ENCODE measurements at places on chromosomes 12 and 14. TPM values are rescaled to one million over a fixed set of nuclear protein-coding genes. Genes with fewer than 3 reads are reported as not detected.

Gene NEMF
- total RNA-seq, result 52.8 TPM

Gene LARP4
- total RNA-seq, result 53.3 TPM

DNA sequence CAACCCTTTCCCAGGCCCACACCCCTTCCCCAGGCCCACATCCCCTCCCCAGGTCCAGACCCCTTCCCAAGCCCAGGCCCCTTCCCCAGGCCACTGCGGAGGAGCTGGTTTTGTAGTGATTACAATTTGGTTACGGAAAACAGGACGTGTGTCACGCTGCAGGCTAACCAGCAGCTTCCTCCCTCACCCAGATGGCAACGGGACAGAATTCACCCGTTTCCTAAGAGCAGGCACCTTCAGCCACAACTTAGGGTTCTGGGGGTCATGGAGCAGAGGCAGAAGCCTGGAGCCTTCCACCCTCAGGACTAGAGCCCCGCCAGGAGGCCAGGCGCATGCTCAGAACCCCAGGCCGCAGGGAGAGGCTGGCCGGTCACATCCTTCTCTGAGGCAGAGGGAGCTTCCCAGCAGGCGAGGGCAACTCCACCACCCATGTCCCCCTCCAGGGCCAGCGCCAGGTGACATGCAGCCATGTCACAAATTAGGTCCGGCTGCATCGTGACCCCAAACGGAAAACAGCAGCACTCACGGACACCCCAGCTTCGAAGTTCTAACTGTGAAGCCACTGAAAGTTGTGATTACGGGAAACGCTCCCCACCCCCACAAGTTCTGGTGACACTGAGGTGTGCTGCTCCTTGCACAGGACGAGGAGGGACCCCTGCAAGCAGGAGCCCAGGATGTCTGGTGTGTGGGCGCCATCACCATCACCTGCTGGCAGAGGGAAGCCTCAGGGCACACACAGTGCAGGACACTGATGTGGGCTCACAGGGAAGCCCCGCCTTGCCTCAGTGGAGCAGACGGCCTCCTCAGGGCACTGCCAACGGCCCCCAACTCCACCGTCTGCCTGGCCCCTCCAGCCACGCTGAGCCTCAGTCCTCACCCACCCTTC, 7.7 kb downstream of the BRF1 start:
- DNase-seq, result no peak
- no peaks in the 10 kb centered on the region for H3K4me1 ChIP-seq
- H3K36me3 ChIP-seq, result no peaks in the 10 kb centered on the region
- no peaks in the 10 kb centered on the region for H3K27me3 ChIP-seq
- no peak overlapping the region for H3K27ac ChIP-seq

DNA sequence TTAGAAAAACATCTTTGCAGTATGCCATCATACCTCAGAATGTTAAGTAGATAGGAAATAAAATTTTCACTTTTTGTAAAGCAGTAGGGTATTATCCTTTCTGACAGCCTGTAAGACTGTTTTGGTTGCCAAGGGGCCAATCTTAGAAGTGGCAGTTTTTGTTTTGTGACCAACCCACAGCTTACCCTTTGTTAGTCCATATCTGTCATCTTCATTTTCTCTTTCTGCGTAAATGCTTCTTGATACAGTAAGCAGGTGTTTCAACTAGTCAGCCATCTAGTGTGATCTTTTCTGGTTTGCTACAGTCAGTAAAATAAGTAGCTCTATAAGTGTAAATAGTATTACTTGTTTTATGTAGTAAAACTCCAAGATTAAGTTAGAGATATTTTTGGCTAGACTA, 8.8 kb downstream of the PPM1A start:
- DNase-seq, result no peak
- H3K27me3 ChIP-seq, result no peaks in the 10 kb centered on the region
- no peaks in the 10 kb centered on the region for H3K4me1 ChIP-seq
- H3K27ac ChIP-seq, result no peak overlapping the region
- H3K4me3 ChIP-seq, result no peak overlapping the region

- no peaks in the 10 kb centered on the region for H3K27me3 ChIP-seq
- H3K27ac ChIP-seq, result no peak overlapping the region
- no peak overlapping the region for H3K4me3 ChIP-seq
- H3K36me3 ChIP-seq, result no peaks in the 10 kb centered on the region
- no peak for DNase-seq
Measured at GRCh38 chr14:71169861-71170260, 262.6 kb downstream of the PCNX1 start.

GRCh38 chr12:25121916-25122315, 73.0 kb downstream of the DNAI7 start:
- no peak overlapping the region for H3K27ac ChIP-seq
- no peaks in the 10 kb centered on the region for H3K4me1 ChIP-seq
- DNase-seq, result no peak
- no peaks in the 10 kb centered on the region for H3K27me3 ChIP-seq
- no peaks in the 10 kb centered on the region for H3K36me3 ChIP-seq
- no peak overlapping the region for H3K4me3 ChIP-seq

DNA sequence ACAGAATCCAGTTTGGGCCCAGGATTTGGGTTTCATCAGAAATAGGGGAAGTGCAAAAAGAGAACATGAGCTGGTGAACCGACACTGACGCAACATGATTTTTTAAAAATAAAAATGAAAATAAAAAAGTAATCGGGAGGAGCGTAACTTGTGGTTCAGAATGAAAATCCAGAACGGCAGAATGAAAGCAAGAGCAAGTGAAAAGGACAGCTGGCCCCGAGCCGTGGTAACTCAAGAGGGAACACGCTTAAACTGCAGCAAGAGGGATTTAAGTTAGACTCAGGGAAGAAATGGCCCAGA, 1.6 kb downstream of the SLC6A12 start:
- H3K4me3 ChIP-seq, result no peak overlapping the region
- no peaks in the 10 kb centered on the region for H3K36me3 ChIP-seq
- H3K27me3 ChIP-seq, result peaks cover 5% of the 10 kb centered on the region
- H3K27ac ChIP-seq, result no peak overlapping the region
- H3K4me1 ChIP-seq, result no peaks in the 10 kb centered on the region

DNA sequence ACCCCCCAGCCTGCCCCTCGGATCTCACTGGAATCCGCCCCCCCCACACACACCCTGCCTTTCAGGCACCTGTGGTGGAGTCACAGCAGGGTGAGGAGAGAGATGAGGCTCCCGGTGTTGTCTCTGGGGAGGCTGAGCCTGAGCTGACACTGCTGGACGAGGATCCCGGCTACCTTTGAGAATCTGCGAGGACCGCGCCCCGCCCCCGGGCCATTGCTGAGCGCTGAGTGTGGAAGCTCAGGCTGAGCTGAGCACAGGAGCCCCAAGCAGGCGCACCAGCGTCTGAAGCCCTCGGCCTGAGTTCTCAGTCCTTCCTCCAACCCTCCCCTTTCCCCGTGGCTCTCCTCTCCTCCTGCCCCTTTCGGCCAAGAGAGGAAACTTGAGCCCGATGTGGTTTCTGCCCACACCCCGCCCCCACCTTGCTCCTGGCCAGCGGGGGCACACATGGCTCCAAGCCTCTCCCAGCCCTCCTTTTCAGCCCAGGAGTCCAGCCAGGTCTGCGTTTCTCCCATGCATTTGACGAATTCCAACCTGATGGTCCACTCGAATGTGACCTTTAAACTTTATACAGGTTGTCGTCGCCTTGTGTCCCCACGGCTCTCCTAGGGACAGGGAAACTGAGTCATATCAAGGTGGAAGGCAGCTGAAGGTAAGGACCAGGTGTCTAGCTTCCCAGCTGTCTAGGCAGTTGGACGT, at the start of gene NFE2:
TSS of gene NFE2 (minus strand) at position 284 of the 696 bp plus-strand sequence. CDS start 5,767 bp downstream, outside the sequence.
- H3K36me3 ChIP-seq, result no peaks in the 10 kb centered on the region
- H3K27ac ChIP-seq, result no peak within 1 kb of the TSS
- H3K4me3 ChIP-seq, result peak within 1 kb of the TSS; percentile 15
- no peaks in the 10 kb centered on the region for H3K4me1 ChIP-seq
- H3K27me3 ChIP-seq, result peaks cover 11% of the 10 kb centered on the region
- peak; percentile 39 for DNase-seq

DNA sequence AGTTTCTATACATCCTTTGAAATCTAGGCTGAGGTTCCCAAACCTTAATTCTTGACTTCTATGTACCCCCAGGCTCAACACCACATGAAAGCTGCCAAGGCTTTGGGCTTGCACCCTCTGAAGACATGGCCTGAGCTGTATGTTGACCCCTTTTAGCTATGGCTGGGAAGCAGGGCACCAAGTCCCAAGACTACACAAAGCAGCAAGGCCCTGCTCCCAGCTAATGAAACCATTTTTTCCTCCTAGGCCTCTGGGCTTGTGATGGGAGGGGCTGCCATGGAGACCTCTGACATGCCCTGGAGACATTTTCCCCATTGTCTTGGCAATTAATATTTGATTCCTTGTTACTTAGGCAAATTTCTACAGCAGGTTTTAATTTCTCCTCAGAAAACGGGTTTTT, 207.0 kb downstream of the ADAMTS20 start:
- H3K4me1 ChIP-seq, result no peaks in the 10 kb centered on the region
- H3K4me3 ChIP-seq, result no peak overlapping the region
- H3K27ac ChIP-seq, result no peak overlapping the region
- no peaks in the 10 kb centered on the region for H3K36me3 ChIP-seq

GRCh38 chr14:98130691-98131090, 1141.3 kb downstream of the BCL11B start:
- H3K27ac ChIP-seq, result no peak overlapping the region
- no peak overlapping the region for H3K4me3 ChIP-seq
- no peaks in the 10 kb centered on the region for H3K4me1 ChIP-seq
- DNase-seq, result no peak
- H3K36me3 ChIP-seq, result no peaks in the 10 kb centered on the region
- H3K27me3 ChIP-seq, result no peaks in the 10 kb centered on the region

All from colonic mucosa (tissue), 4 donors.